Activated CD4-positive, alpha-beta T cell treated with anti-CD3 and anti-CD28 coated beads for 1 hour (primary cell): ENCODE measurements at places on chromosomes 12 and 14.

- no peak for DNase-seq
These were observed 69.1 kb downstream of the ASCL4 start for GRCh38 chr12:107843351-107844311.

- no peak for DNase-seq
These were observed 148.4 kb upstream of the PLEKHG7 start for GRCh38 chr12:92554158-92555073.

DNA sequence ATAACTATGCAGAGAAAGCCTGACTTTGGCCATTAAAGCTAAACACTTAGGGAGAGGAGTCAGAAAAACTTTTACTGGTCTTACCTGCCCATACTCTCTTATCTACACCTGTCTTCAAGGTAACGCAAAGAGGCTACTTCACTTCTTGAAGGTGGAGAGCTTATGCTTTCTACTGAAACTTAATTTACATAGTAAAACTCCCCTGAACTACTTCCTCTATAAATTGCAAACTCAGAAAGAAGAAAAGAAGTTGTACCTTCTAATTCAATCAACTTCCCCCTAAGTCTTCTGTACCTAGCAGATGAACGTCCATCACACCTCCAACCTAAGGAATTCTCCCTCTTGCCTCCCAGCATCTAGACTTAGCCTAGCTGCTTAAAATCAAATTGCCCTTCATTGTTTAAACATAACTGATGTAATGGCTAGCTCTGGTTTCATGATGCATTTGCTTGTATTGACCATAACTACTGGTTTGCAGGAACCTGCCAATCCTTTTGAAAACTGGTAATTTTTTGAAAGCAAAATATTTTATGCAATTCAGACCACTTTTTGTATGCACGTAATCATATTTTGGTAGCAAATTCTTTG lies 87.7 kb downstream of the STON2 start:
- DNase-seq = no peak

DNA sequence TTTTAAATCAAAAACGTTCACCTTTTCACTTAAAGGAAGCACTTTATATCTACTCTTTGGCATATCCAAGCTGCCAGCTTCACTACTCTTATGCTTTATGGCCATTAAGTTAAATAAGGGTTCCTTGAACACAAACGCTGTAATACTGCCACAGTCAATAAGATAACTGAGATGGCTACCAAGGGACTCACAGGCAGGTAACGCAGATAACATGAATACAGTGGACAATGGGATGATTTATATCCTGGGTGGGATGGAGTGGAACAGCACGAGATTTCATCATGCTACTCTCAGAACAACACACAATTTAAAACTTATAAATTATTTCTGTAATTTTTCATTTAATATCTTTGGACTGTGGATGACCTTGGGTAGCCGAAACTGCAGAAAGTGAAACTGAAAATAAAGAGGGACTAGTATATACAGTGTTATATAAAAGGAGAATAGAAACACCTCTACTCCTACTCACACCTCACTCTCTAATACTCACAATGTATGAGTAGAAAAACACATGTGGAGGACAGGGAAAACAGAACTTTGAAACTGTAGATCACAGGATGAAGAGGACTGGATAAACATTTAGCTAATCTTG lies 367.3 kb downstream of the C12orf50 start:
- no peak for DNase-seq
